ENCODE measurements at places on chromosomes 7 and 10. TPM values are rescaled to one million over a fixed set of nuclear protein-coding genes. Genes with fewer than 3 reads are reported as not detected.

The MYO3A gene
- total RNA-seq = 1.6 TPM

The GBX1 gene
- total RNA-seq = not detected

The SKAP2 gene
- total RNA-seq = 47.6 TPM

The CPA2 gene
- not detected for total RNA-seq

The NKX2-3 gene
- total RNA-seq = 15.4 TPM

The PRKAG2 gene
- total RNA-seq = 31.6 TPM

The OR6V1 gene
- not detected for total RNA-seq

The AKR1C4 gene
- total RNA-seq = not detected

The GLI3 gene
- total RNA-seq = 19.2 TPM

The HBP1 gene
- 98.1 TPM for total RNA-seq
